Kidney capillary endothelial cell (primary cell): ENCODE measurements at places on chromosomes 1 and 21.

GRCh38 chr1:209080170-209080781 lies 503.2 kb upstream of the CAMK1G start:
- DNase-seq: no peak

DNA sequence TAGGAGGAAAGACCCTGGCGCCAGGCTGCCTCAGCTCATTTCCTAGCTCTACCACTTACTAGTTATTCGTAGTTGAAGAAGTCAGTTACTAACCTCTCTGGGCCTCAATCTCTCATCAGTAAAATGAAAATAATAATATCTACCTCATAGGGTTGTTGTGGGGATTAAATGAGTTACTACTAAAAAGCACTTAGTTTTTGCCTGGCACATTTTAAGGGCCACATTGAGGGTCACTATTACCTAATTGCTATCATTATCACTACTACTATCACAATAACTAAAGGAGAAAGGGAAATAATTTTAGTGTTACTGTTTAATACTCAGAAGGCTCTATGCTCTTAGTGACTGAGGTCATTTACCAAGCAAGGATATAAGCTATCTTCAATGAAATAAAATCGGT lies 25.0 kb downstream of the TRIT1 start:
- DNase-seq: no peak

GRCh38 chr21:25508364-25508763 lies 98.9 kb downstream of the MRPL39 start:
- no peak for DNase-seq

- no peak for DNase-seq
Observed at GRCh38 chr1:43306688-43307457, 6.1 kb downstream of the TIE1 start.

- no peak for DNase-seq
Observed at GRCh38 chr1:34127006-34128000, 37.7 kb downstream of the CSMD2 start.

DNA sequence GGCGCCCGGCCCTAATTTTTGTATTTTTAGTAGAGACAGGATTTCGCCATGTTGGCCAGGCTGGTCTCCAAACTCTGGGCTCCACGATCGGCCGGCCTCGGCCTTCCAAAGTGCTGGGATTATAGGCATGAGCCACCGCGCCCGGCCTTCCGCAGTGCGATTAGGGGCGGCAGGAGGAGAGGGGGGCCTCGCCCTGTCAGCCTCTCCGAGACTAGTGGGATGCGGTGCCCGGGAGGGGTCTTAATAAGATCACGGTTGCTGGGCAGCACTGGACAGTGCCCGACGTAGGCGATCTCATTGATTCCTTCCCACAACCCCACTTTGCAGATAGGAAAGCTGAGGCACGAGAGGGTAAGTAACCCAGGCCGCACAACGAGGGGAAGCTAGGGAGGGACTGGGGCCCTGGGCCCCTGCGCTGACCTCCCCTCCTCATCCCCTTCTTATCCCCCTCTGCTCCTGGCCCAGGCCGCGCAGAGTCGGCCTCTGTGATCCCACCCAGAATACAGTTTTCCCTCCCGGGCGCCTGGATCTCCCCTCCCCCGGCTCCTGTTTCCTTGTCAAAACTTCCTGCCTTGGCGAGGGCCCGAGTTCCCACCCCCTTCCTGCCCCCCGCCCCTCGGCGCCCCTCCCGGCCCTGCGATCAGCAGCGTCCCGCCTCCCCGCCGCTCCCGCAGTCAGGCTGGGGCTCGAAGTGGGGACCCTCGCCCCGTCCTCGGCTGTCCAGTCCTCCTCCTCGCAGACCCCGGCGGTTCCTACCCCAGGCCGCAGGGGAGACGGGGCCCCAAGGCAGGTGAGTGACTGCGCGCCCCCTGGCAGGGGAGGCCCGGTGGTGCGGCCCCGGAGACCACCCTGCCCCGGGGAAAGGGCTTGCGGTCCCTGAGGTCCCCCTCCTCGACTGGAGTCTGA lies at the start of gene PEAR1:
TSS of gene PEAR1 (plus strand) at position 671 of the 906 bp plus-strand sequence. CDS start 10,209 bp downstream, outside the sequence.
- DNase-seq: peak; percentile 74

- DNase-seq: peak; percentile 79
Observed at GRCh38 chr1:67853704-67854103, 20.4 kb upstream of the GNG12 start.

- no peak for DNase-seq
Observed at GRCh38 chr1:180962178-180962577, 49.5 kb downstream of the KIAA1614 start.

DNA sequence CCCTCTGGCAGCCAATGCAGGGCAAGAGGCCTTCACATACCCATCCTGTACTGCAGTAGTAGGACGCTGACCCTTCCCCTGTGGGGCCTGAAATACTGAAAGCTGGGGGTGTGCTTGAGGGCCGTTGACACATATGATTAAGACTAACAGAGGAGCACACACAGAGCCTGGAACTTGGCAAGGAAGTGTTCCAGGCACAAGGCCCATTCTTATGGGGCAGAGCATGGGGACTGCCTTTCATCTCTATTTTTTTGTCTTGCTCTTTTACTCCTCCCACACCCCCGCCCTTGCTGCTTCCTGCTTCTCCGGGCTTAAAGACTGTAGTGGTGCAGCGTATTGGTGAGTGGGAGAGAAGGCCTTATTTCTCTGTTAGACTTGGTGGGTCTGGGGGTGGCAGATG lies 137.4 kb downstream of the BACH1 start:
- DNase-seq: no peak

DNA sequence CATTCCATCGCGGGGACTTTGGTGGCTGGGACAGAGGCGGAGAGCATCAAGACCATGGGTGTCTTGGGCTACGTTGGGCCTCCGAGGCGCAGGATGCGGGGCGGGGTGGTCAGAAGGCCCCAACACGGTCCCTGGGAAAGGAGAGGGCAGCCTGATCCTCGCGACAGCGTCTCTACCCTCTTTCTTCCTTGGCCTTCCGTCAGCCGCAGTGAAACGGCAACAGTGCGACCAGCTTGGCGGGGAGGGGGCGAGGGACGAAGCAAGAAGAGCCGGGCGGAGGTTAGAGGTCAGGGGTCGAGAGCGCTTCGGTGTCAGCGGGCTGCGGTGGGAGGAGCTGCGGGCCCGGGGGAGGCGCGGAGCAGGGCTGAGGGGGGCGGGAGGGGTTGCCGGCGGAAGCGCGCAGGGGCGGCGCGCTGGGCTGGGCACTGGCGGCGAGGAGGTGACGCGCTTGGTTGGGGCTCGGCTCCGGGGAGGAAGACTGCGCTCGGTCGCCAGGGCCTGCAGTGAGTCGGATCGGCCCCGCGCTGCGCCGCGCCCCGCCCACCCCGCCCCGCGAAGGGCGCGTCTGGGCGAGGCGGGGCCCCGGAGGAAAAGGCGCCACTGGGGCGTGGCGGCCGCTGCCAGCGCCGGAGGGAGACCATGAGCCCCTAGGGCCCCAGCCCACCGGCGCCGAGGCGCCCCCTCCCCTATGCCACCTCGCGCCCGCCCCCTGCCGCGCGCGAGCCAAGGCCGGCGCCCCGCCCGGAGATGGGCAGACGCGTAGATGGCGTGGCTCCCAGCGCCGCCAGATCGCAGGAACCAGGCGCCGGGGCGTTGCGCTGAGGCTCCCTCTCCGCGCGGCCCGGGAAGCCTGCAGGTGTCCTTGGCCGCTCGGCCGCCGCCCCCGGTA lies at the start of gene KCNC4:
TSS of gene KCNC4 (plus strand) at position 600 of the 889 bp plus-strand sequence. CDS start 1,186 bp downstream, outside the sequence.
- peak; percentile 86 for DNase-seq

DNA sequence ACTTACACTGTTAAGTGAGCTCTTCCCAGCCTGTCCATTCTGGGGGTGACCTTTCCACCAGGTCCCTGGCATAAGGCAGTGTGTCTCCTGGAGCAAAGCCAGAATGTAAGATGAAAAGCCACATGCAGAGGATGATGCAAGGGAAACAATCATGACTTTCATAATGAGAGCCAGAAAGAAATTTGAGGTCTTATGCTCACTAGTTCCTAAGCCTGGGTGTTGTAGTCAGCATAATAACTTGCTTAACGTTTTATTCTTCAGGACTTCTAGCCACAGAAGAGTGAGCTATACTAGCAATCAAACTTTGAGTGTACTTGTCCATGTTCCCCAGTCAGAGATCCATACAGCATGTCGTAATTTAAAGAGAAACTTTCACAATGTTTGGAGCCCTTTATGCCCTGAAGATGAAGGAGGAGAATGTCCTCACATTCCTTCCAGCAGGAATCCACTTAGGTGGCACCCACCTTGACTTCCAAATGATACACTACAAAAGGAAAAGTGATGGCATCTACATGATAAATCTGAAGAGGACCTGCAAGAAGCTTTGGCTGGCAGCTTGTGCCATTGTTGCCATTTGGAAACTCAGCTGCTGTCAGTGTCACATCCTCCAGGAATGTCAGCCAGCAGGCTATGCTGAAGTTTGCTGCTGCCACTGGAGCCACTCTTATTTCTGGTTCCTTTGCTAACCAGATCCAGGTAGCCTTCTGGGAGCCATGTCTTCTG lies 60.5 kb upstream of the FOXD3 start:
- DNase-seq: no peak

DNA sequence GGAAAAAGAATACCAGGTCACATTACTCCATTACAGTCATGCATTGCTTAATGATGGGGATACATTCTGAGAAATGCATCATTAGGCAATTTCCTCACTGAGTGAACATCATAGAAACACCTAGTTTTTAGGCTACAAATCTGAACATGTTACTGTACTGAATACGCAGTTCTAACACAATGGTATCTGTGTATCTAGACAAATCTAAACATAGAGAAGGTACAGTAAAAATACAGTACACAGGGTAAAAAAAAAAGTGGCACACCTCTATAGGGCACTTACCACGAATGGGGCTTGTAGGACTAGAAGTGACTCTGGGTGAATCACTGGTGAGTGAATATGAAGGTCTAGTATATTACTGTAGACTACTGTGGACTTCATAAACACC lies 115.7 kb downstream of the AKT3 start:
- no peak for DNase-seq

GRCh38 chr1:37755290-37755689 lies 9.6 kb downstream of the EPHA10 start:
- DNase-seq: no peak

DNA sequence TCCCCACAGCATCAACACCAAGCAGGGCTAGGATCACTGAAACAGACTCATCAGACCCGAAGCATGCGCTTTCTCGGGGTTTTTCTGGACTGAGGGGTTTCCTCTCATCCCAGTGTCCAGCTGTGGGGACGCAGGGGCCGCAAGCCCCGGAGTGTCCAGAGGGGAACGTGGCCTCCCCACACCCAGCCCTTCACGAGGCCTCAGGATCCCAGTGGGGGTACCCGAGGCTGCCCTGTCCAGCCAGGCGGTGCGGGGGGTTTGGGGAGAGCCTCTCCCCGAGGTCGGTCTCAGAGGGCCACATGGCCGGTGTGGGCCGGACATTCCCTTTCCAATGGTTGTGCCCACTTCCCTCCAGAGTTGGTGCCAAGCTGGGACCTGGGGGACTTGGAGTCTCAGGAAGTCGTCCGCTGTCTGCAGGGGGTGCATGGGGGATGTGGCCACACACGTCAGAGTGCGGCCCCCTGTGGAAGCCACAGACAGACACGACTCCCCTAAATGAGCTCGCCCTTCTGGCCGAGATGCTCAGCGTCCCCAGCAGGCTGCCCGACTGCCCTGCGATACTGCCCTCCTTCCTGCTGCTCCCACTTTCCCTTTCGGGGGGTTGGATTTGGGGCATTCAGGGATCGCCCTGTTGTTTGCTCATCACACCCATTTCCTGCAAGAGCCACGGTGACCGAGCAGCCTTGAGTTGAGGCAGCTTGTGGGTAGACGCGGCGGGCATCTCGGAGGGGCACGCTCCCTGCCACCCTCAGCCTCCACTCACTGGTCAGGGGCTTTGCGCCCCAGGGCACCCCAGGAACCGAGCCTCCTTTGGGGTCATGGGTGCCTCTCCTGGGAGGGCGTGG lies 4.1 kb downstream of the COL6A1 start:
- no peak for DNase-seq

DNA sequence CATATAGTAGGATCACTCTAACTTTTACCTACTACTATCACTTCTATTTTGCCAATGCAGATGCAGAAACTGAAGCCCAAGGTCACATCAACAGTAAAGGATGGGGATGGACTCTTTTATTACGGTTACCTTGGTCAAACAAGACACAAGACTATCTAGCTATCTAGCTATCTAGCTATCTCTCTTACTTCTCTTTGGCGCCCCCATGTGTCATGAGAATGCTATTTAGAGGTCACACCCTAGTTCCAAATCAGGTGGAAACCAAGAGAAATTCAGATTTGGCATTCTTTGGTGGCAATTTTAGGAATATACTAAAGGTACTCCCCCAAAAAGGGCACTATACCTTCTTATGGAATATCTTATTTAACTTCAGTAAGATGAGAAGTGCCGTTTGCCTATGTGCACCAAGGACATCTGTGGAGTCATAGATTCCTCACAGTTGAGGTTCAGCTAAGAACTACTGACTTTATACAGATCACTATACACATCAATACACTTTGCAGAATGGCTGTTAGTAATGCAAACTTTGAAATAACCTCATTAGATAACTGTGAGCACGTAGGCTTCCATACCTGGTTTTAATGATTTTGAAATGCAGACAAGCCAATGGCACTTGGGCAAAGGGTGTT lies 6.7 kb downstream of the ZNF648 start:
- DNase-seq: peak; percentile 41

- DNase-seq: no peak
Observed at GRCh38 chr1:50181027-50181663, 72.4 kb downstream of the ELAVL4 start.

GRCh38 chr1:5428351-5428750 lies 563.9 kb downstream of the NPHP4 start:
- no peak for DNase-seq

GRCh38 chr1:223815865-223816264 lies 29.9 kb downstream of the TP53BP2 start:
- DNase-seq: no peak

DNA sequence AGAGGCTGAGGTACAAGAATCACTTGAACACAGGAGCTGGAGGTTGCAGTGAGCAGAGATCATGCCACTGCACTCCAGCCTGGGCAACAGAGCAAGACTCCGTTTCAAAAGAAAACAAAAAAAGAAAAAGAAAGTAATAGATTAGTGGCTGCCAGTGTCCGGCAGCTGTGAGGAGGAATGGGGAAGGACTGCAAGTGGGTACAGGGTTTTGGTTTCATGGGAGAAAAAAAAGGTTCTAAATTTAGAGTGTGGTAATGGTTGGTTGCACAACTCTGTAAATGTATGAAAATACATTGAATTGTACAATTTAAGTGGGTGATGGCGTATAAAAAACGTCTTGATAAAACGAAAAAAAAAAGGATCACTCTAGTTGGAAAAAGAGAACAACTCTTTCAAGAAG lies 6.7 kb downstream of the TAF1A start:
- DNase-seq: no peak

- DNase-seq: no peak
Observed at GRCh38 chr1:155202198-155202597, 5.5 kb downstream of the THBS3 start.

GRCh38 chr1:162131400-162132321 lies 62.2 kb downstream of the NOS1AP start:
- no peak for DNase-seq
